NCI-H1417 treated with DMSO at 0.1 percent for 48 hours (cell line): ENCODE measurements at places on chromosomes 7 and 10.
A peak's percentile ranks its signal among the peaks of the same experiment; 100 is the strongest.

- DNase-seq, result no peak
These were observed 217.1 kb downstream of the PHTF2 start for GRCh38 chr7:78015574-78016260.

DNA sequence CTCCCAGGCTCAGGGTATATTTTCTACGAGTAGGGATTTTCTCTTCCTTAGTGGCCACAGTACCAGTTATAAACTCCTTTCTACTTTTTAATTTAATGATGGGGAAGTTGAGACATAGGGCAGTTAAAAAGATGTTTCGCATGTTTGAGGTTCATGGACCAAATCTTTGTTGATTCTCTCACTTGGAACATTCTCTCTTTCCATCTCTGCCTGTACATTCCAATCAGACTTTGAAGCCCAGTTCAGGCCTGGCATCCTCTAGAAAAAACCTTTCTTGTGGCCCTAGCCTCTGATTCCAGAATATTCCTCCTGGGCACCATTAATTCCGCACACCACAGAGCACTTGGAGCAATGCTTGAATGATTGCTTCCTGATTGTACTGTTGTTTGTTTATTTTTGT lies 18.5 kb downstream of the SLC13A4 start:
- no peak for DNase-seq

GRCh38 chr10:60453036-60453435 lies 63.4 kb upstream of the ANK3 start:
- no peak for DNase-seq

DNA sequence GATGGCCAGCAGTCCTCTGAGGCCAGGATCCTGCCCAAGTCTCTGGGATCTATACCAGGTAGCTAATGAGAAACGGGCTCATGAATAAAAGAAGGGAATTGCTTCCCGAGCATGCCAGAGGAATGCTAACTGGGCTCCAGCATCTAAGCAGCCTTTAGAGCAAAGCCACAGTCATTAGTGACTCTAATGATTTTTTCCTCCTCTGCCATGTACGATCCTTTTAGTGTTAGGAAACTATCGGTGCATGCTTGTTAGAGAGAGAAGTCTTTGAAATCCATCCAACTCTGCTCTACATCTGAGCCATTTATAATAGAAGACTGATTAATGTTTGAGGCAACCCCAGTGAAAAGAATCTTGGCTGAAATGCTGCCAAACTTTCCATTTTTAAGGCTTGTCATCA lies 124.9 kb upstream of the TCERG1L start:
- DNase-seq, result no peak

DNA sequence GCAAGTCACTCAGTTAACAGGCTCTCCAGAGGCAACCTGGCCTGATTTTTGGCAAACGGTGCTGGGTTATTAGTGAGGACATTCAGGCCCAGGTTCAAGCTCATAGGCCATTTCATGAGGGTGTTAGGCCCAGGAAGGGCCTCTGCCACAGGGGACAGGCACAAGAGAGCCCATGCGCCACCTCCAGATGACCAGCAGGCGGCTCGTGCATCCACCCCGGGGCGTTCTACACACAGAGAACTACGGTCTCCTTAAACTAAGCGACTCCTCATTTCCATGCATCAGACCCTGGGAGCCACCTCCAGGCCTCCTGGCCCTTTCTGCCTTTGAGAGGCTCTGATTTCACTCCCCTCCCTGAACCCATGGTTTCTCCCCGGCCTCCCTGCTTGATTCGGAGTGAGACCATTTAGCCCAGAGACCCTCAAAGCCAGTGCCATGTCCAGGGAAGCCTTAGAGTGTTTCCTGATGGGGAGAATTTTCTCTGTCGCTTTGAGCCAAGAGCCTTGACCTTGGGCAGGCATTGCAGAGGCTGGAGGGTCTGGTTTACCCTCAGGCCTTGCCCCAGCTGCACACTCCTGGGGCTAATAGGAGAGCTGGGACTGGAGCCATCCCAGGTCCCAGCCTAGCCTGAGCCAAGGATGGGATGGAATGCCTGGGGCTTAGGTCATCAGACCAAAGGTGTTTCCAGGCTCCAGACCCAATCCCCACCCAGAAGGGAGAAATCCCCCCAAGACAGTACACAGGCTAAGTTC lies 188.0 kb downstream of the GRID1 start:
- no peak for DNase-seq

GRCh38 chr7:1560620-1561031 lies 4.6 kb upstream of the TMEM184A start:
- no peak for DNase-seq

DNA sequence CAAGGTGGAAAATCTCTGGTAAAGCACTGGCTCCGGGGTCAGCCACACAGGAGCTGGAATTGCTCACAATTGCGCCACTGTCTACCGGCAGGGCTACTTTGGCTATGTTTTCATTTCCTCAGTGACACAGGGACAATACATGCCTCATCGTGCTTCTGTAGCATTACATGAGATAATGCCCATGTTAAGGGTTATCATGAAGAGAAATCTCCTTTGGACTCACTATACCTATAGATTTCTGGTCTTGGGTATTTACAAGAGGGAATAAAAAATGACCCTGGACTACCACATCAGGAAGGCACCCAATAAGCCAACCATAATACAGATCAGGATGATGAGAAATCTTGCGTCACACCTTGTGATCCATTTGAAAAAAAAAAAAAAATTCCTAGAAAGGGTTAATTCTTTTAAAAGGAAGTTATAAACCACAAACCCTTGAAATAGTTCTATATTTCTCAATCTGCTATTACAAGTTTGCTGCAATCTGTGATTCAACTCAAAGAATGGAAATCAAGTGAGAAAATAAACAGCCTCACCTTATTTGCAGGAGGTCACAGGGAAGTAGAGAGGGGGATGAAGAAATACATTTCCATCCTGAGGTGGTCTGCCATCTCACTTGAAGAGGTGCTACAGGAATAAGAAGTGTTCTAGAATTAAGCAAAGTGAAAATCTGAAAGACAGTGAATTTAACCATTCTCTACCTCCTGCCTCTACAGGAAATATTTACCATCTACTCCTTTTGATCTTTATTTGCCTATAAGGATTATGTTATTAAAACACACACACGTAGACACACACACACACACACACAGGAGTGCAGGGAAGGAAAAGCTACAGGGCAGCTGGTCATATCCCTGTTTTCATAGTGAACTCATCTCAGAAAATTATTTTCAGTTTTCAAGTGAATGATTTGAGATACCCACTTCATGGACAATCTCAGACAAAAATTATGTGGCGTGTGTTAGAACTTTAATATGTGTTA lies 231.3 kb upstream of the CELF2 start:
- no peak for DNase-seq

- no peak for DNase-seq
These were observed 715.4 kb upstream of the NRP1 start for GRCh38 chr10:34049887-34050286.

- DNase-seq, result peak; percentile 45
These were observed 95.5 kb upstream of the RNF32 start for GRCh38 chr7:156544919-156545715.

DNA sequence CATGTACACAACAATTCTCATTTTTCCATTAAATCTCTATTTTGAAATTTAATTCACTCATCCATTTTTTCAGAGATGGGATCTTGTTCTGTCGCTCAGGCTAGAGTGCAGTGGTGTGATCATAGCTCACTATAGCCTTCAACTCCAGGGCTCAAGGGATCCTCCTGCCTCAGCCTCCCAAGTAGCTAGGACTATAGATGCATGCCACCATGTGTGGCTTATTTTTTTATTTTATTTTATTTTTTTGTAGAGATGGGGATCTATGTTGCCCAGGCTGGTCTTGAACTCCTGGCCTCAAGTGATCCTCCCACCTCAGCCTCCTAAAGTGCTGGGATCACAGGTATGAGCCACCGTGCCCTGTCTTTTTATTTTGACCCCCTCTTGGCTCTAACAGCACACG lies 203.8 kb upstream of the KLF14 start:
- no peak for DNase-seq

- DNase-seq, result no peak
These were observed 26.6 kb upstream of the PSMG3 start for GRCh38 chr7:1596181-1597043.

GRCh38 chr10:83522456-83522855 lies 616.9 kb upstream of the GHITM start:
- DNase-seq, result no peak

GRCh38 chr7:23349484-23350157 lies 50.5 kb downstream of the MALSU1 start:
- DNase-seq, result no peak

GRCh38 chr10:124738441-124738840 lies 5.7 kb downstream of the FAM53B start:
- DNase-seq, result no peak

GRCh38 chr10:59708816-59709394 lies 745 bp downstream of the SLC16A9 start:
- DNase-seq, result no peak

GRCh38 chr7:25399000-25399750 lies 170.9 kb upstream of the NPVF start:
- no peak for DNase-seq

DNA sequence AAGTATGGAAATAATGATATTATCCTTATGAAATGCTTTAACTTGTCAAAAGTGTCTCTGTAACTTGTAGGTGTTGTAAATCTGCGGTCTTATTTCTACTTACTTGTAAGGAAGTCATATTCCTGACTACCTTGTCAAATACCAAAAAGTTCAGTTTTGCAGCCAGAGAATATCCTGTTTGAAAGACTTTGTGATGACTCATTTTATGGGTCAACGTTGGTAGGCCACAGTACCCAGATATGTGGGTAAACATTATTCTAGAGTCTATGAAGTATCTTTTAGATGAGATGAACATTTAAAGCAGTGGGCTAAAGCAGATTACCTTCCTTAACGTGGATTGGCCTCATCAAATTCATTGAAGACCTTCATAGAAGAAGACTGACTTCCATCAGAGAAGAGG lies 195.3 kb downstream of the PPP1R9A start:
- DNase-seq, result no peak
